RCC 7860 (cell line): ENCODE measurements at places on chromosomes 12 and 14.

DNA sequence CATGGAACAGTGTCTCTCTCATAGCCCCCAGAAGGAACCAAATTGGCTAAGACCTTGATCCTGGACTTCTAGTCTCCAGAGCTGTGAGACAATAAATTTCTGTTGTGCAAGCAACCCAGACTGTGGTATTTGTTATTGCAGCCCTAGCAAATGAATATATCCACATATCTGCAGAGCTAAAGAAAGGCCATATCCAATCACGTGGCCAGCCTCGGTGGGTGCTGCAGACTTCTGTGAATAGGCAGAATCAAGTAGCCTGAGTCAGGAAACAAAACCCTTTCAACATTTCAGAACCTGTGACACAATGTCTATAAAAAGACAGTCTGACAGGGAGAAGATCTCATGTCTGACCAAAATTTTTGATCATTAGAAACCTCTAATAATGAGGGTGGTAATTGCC is 71.0 kb upstream of the CPM start:
- DNase-seq: no peak

DNA sequence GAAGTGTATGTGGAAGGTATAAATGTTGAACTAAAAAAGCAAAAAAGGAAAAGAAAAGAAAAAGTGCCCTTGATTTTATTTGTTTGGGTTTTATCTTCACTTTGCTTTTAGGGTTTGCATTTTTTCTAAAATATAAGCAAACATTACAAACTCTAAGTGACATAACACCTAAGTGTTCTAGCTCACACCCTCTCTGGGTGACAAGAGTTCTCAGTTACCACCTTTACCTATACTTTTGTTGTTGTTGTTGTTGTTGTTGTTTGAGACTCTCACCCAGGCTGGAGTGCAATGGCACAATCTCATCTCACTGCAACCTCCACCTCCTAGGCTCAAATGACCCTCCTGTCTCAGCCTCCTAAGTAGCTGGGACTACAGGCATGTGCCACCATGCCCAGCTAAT is 13.0 kb downstream of the KLRG1 start:
- DNase-seq: no peak

DNA sequence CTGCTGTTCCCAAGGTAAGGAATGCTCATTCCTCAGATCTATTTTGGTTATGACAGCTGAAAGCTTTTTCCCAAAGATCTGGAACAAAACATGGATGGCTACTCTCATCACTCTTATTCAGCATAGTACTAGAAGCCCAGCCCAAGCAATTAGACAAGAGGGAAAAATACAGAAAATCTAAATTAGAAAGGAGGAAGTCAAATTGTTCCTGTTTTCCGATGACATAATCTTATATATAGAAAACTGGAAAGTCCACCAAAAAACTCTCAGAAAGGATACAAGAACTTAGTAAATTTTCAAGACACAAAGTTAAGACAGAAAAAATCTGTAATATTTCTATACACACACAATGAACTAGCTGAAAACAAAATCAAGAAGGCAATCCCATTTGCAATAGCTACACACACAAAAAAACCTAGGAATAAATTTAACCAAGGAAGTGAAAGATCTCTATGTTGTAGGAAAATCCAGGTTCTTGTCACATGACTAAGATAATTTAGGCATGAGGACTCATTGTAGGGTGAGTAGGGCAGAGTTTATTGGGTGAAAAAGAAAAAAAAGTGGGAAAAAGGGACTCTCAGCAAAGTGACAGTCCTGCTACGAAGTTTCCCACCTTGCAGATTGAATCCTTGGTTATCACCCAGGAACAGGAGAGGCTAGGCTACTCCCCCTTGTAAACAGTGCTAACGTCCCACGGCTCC is 28.6 kb upstream of the KLRB1 start:
- DNase-seq: no peak

GRCh38 chr12:108922918-108923317 is 43.0 kb downstream of the DAO start:
- DNase-seq: no peak

- peak; percentile 69 for DNase-seq
These were observed 1.6 kb downstream of the SLC16A7 start for GRCh38 chr12:59597385-59597781.

DNA sequence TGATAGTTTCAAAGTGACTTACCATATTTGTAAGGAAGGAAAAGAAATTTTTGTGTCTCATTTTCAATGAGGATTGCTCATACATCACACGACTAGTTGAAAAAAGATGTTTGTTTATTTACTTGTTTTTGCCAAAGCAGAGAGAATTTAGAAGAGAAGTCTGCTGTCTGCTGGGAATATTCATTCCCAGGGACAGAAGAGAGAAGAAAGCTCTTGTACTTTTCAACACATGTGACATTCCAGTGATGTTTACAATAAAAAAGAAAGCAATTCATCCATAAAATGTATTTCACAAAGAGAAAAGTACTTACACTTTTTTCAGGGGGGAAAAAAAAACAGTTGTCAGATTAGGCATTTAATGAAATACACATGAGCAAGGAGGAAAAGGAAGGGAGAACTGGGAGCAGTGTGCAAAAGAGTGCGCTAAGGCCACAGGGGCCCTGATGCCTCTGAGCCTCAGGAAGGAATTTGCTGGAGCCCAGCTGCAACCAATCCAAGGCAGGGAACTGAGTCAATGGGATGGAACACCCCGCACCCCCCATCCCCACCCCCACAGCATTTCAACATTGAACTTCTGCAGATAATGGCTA is 115.0 kb downstream of the RPAP3 start:
- DNase-seq: no peak

DNA sequence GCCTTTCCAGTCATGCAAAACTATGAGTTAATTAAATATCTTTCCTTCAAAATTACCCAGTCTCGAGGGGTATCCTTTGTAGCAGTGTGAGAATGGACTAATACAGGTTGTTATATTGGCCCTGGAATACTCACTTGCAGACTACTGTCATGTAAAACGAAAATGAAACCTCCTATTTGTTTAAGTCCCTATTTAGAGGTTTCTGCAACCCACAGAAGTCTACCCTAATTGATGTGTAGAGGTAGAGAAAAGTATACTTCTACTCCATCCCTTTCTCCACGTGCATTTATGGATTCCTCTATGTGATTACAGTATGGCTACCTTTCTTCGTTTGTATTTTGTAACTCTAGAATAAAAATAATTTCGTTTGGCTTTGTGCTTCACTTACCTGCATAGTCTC is 371.1 kb downstream of the FSCB start:
- no peak for DNase-seq

DNA sequence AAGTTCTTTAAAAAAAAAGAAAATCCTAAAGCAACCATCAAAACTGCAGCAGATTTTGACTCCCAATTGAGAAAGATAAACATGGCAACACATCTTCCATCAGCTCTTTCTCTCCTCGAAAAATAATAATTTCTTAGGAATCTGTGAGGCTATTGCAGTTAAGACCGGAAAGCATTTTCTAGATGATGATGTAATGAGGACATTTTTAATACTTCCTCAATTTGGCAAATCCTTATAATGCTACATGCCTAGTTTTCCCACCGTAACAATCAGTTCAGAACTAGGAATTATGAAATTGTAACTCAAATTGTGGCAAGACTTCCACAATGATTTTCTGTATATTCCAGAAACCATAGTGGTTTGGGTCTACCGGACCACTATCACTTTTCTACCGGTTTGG is 180.9 kb upstream of the PDE3A start:
- DNase-seq: no peak

DNA sequence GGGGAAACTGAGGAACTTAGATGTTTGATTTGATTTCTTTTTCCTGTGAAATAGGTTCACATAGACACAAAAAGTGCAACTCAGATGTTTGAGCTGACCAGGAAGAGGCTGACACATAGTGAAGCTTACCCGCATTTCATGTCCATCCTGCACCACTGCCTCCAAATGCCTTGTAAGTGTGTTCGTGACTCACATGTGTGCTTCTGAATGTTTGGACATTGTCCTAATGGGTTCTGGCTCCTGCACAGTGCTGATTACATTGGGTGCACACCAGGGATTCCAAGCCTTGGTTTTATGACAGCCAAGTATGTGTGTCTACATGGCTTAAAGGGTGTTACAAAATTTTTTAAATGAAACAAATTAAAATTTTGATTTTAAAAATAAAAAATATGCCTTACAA is 137.4 kb downstream of the DAAM1 start:
- no peak for DNase-seq

DNA sequence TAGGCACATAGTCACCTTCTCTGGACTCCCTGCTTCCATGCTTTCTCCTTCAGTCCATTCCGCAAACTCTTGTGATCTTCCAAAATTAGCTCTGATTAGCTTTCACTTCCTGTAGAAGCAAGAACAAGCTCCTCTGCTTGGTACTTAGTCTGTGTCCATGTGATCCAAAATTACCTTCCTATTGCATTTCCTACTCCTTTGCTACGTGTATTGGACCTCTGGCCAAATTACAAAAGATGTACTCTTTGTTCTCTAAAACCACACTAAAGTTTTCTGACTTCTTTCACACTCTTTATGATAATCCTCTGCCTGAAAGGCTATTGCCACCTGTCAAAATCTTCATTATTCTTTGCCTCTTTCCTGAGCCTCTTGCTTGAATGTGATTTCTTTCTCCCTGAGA is 786 bp upstream of the TSFM start:
- DNase-seq: no peak

DNA sequence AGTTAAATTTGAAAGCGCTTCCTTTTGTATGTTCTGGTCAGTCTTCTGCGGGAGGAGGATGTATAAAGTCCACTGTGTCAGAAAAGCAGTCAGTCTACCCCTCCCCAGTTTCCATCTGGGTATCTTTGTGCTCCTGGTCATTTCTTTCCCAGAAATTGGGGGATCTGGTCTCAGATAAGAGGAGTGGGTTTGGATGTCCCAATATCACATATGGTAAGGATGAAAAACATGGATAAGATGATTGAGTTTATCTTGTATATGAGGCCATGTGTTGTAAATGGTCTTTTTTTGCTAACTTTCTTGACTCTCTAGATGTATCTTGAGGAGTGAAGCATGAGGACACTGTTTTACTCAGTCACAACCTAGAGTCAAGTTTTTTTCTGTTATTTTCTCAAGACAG is 186.8 kb upstream of the HIF1A start:
- no peak for DNase-seq

DNA sequence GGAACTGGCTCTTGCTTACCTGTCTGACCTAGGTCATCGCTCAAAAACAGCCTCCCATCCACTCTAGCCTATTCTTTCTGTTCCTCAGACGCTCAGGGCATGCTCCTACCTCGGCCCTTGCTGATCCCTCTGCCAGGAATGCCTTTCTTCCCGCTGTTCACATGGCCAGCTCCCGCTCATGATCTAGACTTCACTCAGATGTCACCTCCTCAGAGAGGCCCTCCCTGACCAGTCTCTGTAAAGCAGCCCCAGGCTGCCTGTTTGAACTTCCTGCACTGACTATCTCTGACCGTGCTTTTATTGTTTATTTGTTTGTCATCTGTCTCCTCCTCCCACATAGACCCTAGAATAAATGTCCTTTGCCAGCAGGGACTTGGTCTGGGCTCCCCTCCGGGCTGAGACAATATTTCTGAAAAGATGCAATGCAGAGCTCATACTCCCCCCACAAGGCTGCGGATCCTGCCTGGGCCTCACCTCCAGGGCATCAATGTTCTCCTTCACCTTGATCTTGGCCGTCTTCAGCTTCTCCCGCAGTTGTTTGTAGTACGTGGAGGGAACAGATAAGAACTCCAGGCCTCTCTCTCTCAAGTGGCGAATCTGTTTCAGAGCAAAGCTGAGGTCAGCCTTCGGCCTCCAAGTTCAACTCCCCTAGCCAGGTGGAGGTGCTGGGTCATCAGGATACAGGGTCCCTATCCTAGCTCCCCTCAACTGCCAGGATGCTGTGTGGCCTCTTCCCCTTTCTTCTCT is 15.2 kb downstream of the HPD start:
- no peak for DNase-seq

DNA sequence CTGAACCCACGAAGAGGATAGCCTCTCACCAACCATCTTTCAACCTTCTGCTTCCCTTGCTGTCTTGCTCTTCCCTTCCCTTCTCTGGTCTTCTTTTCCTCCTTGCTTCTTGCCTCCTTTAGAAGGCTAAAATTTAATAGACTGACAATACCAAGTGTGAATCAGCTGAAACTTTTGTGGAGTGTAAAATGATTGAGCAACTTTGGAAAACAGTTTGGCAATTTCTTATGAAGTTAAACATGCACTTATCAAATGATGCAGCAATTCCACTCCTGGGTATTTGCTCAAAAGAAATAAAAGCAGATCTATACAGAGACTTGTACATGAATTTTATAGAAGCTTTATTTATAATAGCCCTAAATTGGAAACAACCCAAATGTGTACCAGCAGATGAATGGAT is 3.3 kb upstream of the KRT86 start:
- no peak for DNase-seq

DNA sequence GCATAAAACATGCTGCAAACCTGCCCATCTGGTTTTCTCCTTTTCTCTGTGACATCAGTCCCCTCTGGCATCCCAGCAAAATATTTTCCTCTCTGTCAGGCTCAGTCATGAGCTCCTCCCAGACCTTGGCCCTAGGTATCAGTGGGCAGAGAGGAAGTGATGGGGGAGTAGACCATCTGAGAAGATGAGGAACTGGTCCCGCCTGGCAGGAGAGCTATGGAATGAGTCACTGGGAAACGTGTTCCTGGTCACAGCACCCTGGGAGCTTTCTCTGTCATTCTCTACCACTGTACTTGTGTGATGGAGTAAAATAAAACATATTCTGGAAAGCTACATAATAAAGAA is 5.0 kb upstream of the SRSF9 start:
- DNase-seq: peak; percentile 90

GRCh38 chr12:15540005-15540404 is 217.7 kb downstream of the PTPRO start:
- no peak for DNase-seq

DNA sequence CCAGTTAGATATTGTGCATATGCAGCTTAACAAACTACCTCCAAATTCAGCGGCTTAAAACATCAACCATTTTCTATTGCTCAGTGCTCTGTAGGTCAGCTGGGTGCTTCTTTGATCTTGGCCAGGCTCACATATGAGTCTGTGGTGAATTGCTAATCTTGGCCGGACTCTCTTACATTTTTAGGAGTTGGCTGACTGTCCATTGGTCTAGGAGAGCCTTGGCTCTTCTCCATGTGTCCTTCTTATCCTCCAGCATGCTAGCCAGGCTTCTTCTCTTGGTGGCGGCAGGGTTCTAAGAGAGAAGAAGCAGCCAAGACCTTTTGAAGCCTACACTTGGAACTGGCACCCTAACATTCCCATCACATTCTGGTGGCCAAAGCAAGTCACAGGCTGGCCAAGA is 174.3 kb upstream of the PWP1 start:
- no peak for DNase-seq

GRCh38 chr14:68638141-68638999 is 154.5 kb downstream of the ZFP36L1 start:
- no peak for DNase-seq

GRCh38 chr14:95101736-95102679 is 55.3 kb downstream of the DICER1 start:
- DNase-seq: no peak

DNA sequence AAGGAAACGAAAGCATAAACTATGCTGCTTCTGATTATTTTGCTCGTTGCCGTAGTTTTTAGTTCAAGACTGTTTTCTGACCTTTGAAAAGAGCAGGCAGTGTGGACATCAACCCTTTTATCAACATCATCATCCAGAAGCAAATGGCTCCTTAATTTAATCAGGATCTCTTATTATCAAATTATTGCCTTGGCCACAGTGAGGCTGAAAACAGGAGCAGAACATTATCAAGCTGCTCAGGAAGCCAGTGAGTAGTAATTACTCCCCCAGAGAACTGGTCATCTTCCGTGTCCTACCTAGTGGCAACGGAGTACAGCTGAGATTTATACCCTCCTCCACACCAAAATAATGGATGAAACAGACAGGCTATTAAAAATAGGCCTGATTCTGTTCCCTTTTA is 2.2 kb upstream of the DIABLO start:
- no peak for DNase-seq

GRCh38 chr14:76375947-76376404 is at the start of gene ESRRB:
Gene ESRRB, plus strand, starts transcription at chr14:76376137. Its CDS starts 265 bp downstream, at chr14:76376402.
- no peak for DNase-seq
